ENCODE measurements at places on chromosomes 3 and 15.
A peak's percentile ranks its signal among the peaks of the same experiment; 100 is the strongest.

DNA sequence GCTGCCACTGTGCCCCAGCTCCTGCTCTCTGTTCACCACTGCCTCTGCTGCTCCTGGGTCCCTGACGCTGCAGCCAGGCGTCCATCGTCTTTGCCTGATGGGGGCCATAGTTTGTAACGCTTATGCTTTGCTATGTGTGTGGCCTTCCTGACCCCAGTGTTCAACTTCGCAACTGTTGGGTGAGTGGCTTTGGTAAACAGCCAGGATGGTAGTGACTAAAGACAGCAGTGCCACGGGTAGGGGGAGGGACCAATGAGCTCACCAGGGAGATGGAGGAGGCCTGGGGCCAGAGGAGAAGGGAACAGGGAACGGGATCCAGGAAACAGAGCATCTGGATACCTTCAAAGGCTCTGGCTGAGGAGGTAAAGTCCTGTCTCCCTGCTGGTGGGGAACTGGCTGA lies 75.9 kb upstream of the ALDH1L1 start:
- DNase-seq = no peak

DNA sequence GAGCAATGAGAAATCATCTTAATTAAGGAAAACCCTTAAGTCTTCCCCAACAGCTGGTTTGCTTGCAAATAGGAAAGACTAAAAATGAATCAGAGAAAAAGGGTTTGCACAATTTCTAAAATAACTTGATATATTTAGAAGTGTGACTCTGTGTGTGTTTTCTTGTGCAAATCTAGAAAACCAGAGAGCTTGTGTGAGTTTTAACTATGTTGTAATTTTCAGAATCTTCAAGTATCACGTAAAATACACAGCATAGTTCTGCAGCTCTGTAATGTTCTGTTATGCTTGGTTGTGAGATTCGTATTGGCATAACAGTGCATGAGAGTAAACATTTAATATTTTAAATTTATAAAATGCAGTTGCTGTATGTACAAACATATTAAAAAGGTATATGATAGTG lies 74.7 kb upstream of the GAP43 start:
- DNase-seq = no peak

GRCh38 chr3:168342946-168343850 lies 247.5 kb upstream of the GOLIM4 start:
- no peak for DNase-seq

- DNase-seq = no peak
These were observed 513.9 kb downstream of the NLGN1 start for GRCh38 chr3:173911446-173911845.

- DNase-seq = no peak
These were observed 39.0 kb downstream of the SLC6A6 start for GRCh38 chr3:14441240-14441919.

- DNase-seq = no peak
These were observed 30.5 kb upstream of the GNB5 start for GRCh38 chr15:52221730-52222129.

DNA sequence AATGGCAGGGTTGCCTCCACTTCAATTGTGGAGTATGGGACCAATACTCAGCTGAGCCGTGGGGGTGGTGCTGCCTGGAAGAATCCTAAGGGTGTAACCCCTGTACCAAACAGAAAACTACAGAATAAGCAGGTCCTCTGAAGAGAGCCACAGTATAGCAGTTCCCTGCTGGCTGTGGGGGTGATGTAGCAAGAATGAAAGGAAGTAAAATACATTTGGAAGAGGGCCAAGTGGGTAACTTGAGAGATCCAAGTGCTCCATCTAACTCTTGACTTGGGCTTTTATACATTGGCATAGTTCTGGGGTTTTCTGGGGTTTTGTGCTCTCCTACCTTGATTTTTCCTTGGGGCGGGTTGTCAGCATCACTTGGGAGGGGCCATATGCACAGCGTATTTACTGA lies 341.4 kb downstream of the OTOL1 start:
- DNase-seq = no peak

GRCh38 chr15:97984157-97984556 lies 23.7 kb downstream of the ARRDC4 start:
- DNase-seq = no peak

GRCh38 chr3:63228087-63228486 lies 50.0 kb upstream of the SYNPR start:
- DNase-seq = no peak

DNA sequence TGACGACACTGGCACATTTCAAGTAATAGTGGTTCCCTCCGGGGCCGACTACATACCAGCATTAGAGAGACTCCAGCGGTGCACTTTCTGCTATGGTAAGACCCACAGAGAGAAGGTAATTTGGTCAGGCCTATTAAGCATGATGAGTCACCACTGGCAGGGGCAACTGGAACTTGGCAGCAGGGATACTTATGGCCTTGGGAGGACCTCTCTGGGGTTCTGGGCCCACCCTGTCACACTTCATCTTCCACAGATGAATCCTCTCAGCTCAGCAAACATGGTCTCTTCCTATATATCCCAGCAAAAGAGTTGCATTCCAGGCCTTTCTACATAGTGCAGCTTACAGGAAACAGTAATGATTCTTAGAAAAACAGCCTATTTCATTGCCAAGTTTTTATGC lies 88.0 kb downstream of the PIK3R4 start:
- DNase-seq = peak; percentile 11

GRCh38 chr3:169295912-169296570 lies 367.5 kb downstream of the MECOM start:
- DNase-seq = no peak

DNA sequence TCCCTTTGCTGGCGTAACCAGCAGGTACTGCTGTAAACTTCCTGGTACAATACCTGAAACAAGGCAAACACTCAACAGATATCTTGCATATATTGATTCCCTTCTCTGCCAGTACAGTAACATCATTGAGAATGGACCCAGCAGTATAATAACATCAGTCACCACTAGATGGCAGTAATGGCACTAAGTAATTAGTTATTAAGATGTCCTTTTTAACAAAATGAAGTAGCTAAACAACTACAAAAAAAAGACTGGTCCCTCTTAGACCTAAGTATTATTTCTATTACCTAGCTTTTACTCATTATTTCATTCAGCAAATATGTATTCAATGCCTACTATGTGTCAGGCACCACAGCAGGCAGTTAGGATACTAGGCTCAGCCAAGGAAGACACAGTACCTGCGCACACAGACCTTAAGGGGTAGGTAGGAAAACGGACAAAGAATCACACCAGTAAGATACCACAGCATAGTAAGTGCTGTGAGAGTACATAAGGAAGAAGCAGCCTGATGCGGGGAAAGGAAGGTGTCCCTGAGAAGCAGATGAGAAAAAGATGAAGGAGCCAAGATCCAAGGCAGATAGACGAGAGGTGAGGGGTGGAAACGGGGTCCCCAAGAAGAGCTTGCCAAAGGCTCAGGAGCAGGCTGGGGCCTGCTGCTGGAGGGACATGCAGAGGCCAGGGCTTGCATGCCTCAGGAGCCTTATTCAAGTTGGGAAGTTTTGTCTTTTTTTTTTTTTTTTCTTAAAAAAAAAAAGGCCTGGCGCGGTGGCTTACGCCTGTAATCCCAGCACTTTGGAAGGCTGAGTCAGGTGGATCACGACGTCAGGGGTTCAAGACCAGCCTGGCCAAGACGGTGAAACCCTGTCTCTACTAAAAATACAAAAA lies 102.7 kb upstream of the CHD2 start:
- no peak for DNase-seq

DNA sequence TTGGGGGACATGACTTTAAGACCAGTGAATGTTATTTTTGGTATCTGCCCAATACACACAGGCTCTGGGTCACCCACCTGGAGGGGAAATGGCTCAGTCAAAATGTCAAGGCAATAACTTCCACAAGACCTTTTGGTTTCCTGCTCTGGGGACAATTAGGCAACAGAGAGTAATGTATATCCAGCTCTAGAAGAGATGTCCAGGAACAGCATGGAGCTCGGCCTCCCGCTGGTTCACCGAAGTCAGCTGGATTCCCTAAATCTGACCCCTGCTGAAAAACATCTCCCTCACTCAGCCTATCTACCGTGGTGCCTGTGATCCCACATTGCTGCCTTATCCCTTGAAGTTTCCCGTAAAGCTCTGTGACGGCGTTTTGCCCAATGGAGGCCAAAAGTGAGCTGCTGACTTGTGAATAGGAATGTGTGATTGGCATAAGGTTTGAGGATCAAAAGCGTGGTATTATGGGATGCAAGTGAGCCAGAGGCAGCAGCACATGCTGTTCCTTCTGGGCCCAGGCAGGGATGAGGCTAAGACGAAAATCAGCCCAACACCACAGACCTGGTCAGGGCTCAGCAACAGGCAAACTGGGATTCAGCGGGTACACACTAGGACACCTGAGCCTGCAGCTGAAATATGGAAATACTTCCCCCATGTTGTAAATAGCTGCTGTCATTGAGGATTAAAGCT lies 47.2 kb upstream of the SLC6A11 start:
- DNase-seq = no peak

GRCh38 chr3:183448369-183449128 lies 20.1 kb upstream of the MCF2L2 start:
- DNase-seq = no peak

GRCh38 chr3:99128725-99129505 lies 227.4 kb upstream of the DCBLD2 start:
- peak; percentile 74 for DNase-seq

GRCh38 chr3:170058127-170058526 lies 20.3 kb downstream of the GPR160 start:
- no peak for DNase-seq

GRCh38 chr3:192864941-192865340 lies 52.7 kb downstream of the MB21D2 start:
- DNase-seq = no peak

- DNase-seq = peak; percentile 5
These were observed 452.4 kb downstream of the SHQ1 start for GRCh38 chr3:72395776-72396311.

DNA sequence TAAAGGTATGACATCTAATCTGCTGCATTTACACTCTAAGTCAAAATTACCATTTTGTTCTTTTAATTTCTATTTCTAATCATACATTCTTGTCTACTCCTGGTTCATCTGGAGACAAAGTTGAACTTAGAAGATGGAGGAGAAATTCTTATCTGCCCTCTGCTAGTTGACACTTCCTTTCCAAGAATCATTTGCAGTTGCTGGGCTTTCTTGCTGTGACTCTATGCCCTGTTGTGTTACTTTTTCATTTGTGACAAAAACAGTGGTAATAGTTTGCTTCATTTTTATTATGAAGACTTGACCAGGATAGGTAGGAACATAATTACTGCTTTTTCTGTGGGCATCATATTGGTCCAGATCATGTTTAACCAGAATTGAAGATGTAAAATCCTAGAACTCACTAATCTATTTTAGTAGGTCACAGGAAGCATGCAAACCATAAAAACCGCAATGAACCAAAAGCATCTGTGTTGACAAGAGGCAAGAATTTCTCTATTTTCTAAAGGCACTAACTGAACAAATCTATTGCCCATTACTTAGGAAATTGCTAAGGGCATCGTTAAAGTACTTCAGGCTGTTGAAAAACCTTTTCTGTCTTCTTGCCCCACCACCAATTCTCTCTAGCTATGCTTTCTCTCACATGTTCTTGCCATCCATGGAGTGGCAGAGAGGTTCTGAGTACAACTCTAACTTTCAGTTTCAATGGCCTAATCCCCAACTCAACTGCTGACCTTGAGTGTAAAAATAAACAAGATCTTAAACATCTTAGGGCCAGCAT lies 4.2 kb upstream of the CCR2 start:
- DNase-seq = no peak
